B cell (primary cell): ENCODE measurements at places on chromosomes 11 and 22. TPM values are rescaled to one million over a fixed set of nuclear protein-coding genes. Genes with fewer than 3 reads are reported as not detected.

DNA sequence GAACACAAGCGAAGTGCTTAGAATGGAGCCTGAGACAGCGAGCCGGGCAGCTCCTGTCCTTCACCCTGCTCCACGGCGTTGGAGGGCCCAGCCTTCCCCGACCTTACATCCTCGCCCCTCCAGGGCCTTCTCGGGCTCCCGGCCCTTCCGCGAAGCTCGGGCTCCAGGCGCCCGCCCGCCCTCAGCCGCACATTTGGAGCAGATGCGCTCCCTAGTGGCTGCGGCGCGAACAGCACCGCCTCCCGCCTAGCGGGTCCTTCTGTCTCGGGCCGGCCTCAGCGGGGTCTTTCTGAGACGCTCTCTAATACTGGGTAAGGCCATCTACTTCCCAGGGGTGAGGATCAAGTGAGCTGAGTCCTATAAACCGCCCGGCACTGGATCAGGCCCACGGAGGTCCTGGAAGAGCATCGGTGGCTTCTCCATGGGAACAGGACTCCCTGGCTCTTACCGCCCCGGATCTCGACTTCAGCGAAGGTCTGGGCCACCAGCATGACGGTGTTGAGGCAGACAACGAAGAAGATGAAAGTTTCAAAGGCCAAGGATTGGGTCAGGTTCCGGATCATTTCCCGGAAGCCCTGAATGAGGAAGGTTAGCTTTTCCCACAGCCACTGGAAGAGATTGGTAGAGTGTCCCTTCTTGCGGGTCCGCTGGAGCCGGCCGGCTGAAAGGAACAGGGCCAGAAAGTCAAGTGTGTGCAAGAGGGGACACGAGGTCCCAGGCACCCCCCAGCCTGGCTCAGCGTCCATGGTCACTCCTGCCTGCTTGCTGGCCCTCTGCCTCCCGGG, 3.7 kb downstream of the CATSPER1 start:
- H3K4me3 ChIP-seq = no peak overlapping the region
- H3K4me1 ChIP-seq = peaks cover 7% of the 10 kb centered on the region
- no peaks in the 10 kb centered on the region for H3K36me3 ChIP-seq
- H3K27ac ChIP-seq = no peak overlapping the region

DNA sequence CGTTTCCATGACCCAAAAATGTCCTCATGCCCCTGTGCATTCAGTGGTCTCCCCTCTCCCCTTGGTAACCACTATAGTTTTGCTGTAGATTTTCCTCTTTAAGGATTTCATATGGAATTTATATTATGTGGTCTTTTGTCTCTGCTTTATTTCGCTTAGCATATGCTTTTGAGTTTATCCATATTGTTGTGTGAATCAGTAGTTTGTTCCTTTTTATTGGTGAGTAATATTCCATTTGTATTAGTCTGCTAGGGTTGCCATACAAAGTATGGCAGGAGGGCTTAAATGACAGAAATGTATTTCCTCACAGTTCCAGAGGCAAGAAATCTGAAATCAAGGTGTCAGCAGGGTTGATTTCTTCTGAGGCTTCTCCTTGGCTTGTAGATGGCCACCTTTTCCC, 3.5 kb downstream of the ZNF74 start:
- H3K27ac ChIP-seq = no peak overlapping the region
- peaks cover 9% of the 10 kb centered on the region for H3K36me3 ChIP-seq
- no peak overlapping the region for H3K4me3 ChIP-seq
- H3K27me3 ChIP-seq = no peaks in the 10 kb centered on the region

GRCh38 chr11:8913961-8914660, 3.1 kb downstream of the AKIP1 start:
- H3K36me3 ChIP-seq = peaks cover under 1% of the 10 kb centered on the region
- no peaks in the 10 kb centered on the region for H3K27me3 ChIP-seq
- peak overlapping the region; percentile 15 for H3K27ac ChIP-seq

- H3K27ac ChIP-seq = peak within 1 kb of the TSS; percentile 46
- no peaks in the 10 kb centered on the region for H3K27me3 ChIP-seq
- peak; percentile 54 for DNase-seq
- peak within 1 kb of the TSS; percentile 67 for H3K4me3 ChIP-seq
- no peaks in the 10 kb centered on the region for H3K36me3 ChIP-seq
These were observed at the start of gene PLAAT3 for GRCh38 chr11:63614136-63614671. Gene PLAAT3, minus strand, starts transcription at chr11:63614433. Its CDS starts 419 bp downstream, at chr11:63614014.

GRCh38 chr11:61918251-61918937, 1.0 kb upstream of the RAB3IL1 start:
- no peaks in the 10 kb centered on the region for H3K36me3 ChIP-seq
- H3K4me1 ChIP-seq = peaks cover 11% of the 10 kb centered on the region
- DNase-seq = peak; percentile 10
- H3K27me3 ChIP-seq = peaks cover 51% of the 10 kb centered on the region

GRCh38 chr22:24068717-24069297, 57.7 kb downstream of the CABIN1 start:
- no peak overlapping the region for H3K27ac ChIP-seq
- peaks cover 51% of the 10 kb centered on the region for H3K4me1 ChIP-seq
- H3K36me3 ChIP-seq = peaks cover 36% of the 10 kb centered on the region
- no peaks in the 10 kb centered on the region for H3K27me3 ChIP-seq
- no peak for DNase-seq
- no peak overlapping the region for H3K4me3 ChIP-seq

ALX4 gene
- not detected in 2 replicates for polyA plus RNA-seq

DNA sequence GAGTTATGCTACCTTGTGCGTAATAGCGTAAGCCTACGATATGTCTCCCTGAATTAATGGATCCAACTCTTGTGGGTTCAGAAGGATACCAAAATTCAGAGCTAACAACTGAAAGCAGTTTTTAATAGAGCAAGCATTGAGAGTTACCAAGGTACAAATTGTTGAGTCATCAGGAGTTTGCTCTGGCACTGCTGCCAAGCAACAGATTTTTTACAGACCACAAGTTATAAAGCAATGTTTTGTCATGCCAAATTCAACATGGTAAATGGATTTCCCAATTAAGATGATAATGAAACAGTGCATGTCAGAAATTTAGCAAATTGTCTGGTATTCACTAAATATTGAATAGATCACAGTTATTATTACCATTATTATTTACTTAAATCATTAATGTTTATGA, 295.6 kb downstream of the NELL1 start:
- H3K27me3 ChIP-seq = no peaks in the 10 kb centered on the region
- H3K36me3 ChIP-seq = no peaks in the 10 kb centered on the region
- H3K4me3 ChIP-seq = no peak overlapping the region
- H3K27ac ChIP-seq = no peak overlapping the region
- DNase-seq = no peak

NXPE2 gene
- not detected in 2 replicates for polyA plus RNA-seq

SBF1 gene
- polyA plus RNA-seq = 110 and 123 TPM in 2 replicates

GRCh38 chr22:23579870-23580575, at the start of gene IGLL1:
Gene IGLL1, minus strand, starts transcription at chr22:23580290. Its CDS starts 100 bp downstream, at chr22:23580190.
- H3K4me3 ChIP-seq = no peak within 1 kb of the TSS
- H3K27me3 ChIP-seq = peaks cover 23% of the 10 kb centered on the region
- peaks cover 38% of the 10 kb centered on the region for H3K4me1 ChIP-seq
- no peak within 1 kb of the TSS for H3K27ac ChIP-seq
- H3K36me3 ChIP-seq = no peaks in the 10 kb centered on the region

DNA sequence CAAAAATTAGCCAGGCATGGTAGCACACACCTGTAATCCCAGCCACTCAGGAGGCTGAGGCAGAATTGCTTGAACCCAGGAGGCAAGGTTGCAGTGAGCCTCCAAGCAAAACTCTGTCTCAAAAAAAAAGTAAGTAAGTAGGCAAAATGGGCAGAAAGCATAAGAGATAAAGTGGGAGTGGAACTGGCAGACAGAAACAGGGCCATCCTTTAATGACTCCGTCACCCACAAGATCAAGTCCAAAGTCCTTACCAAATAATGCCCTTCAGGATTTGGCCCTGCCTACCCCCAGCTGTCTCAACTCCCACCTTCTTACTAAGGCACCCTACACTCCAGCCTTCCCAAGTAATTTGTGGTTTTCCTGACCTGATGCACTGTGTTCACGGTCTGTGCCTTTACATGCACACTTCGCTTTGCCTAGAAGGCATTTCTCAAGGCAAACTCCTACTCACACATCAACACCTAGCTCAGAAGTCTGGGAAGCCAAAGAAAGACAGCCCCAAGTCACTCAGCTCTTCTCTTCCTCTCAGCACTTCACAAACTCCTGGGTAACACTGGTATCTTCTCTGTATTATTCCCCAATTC, 6.1 kb downstream of the MAPK1 start:
- no peaks in the 10 kb centered on the region for H3K27me3 ChIP-seq
- H3K36me3 ChIP-seq = peaks cover 3% of the 10 kb centered on the region
- DNase-seq = no peak
- H3K27ac ChIP-seq = no peak overlapping the region
- H3K4me3 ChIP-seq = no peak overlapping the region

DNA sequence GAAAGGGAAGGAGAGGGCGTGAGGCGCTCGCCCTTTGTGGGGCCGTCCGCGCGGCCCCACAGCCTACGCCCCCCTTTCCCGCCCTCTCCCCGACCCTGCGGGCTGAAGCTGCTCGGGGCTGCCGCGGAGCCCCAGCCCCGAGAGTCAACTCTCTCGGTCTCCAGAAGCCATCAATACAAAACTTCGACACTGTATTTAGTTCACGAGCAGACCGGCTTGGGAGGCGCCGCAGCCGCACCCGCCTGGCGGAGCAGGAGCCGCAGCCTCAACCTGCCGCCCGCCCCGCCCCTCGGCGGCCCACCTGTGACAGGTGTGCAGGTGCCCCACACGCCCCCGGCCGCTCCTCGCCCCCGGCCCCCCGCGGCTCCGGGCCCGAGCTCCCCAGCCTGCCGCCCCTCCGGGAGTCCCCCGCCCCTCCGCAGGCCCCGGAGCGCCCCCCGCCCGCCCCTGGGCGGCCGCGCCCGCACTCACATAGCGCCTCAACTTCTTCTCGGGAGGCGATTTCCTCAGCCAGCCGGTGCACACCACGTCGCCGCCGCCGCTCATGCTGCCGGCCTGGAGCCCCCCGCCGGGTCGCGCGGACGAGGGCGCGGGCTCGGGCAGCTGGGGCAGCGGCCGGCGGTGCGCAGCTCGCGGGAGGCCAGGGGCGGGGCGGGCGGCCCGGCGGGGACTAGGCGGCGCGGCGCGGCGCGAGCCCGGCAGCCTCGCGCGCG, at the start of gene GAB2:
Gene GAB2, minus strand, starts transcription at position 646 of the 713 bp plus-strand sequence. Its CDS starts 100 bp downstream, at position 546.
- no peaks in the 10 kb centered on the region for H3K36me3 ChIP-seq
- peak within 1 kb of the TSS; percentile 71 for H3K4me3 ChIP-seq
- DNase-seq = no peak
- no peaks in the 10 kb centered on the region for H3K27me3 ChIP-seq
- peaks cover 58% of the 10 kb centered on the region for H3K4me1 ChIP-seq

- no peaks in the 10 kb centered on the region for H3K36me3 ChIP-seq
- no peak overlapping the region for H3K27ac ChIP-seq
- no peaks in the 10 kb centered on the region for H3K27me3 ChIP-seq
- no peak overlapping the region for H3K4me3 ChIP-seq
These were observed 48.4 kb upstream of the MUC15 start for GRCh38 chr11:26620282-26621045.

GRCh38 chr11:65381716-65382032, 772 bp downstream of the SLC25A45 start:
- peaks cover 33% of the 10 kb centered on the region for H3K4me1 ChIP-seq
- no peaks in the 10 kb centered on the region for H3K27me3 ChIP-seq
- H3K4me3 ChIP-seq = peak overlapping the region; percentile 61

NELL1 gene
- not detected in 2 replicates for polyA plus RNA-seq

DNA sequence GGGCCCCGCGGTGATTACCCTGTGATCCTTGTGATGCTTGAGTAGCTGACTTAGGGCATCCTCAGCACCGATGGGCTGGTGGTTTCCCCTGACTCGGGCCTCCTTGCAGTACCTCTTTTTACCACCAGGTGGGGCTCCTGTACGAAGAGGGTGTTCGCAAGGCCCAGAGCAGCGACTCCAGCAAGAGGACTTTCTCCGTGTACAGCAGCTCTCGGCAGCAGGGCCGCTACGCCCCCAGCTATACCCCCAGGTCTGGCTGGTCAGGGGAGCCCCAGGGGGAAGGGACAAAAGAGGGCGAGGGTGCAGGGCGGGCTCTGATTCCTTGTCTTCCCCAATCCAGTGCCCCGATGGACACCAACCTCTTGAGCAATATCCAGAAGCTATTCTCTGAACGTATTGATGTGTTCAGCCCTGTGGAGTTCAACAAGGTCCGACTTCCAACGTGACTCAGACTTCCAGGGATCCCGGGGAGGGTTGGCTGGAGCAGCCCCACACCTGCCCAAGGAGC, 1.3 kb upstream of the TM7SF2 start:
- peaks cover 37% of the 10 kb centered on the region for H3K4me1 ChIP-seq
- no peaks in the 10 kb centered on the region for H3K36me3 ChIP-seq
- peak; percentile 95 for DNase-seq
- no peaks in the 10 kb centered on the region for H3K27me3 ChIP-seq

DEPDC7 gene
- 0.07 TPM in 1 of 2 replicates, not detected in the other for polyA plus RNA-seq

DNA sequence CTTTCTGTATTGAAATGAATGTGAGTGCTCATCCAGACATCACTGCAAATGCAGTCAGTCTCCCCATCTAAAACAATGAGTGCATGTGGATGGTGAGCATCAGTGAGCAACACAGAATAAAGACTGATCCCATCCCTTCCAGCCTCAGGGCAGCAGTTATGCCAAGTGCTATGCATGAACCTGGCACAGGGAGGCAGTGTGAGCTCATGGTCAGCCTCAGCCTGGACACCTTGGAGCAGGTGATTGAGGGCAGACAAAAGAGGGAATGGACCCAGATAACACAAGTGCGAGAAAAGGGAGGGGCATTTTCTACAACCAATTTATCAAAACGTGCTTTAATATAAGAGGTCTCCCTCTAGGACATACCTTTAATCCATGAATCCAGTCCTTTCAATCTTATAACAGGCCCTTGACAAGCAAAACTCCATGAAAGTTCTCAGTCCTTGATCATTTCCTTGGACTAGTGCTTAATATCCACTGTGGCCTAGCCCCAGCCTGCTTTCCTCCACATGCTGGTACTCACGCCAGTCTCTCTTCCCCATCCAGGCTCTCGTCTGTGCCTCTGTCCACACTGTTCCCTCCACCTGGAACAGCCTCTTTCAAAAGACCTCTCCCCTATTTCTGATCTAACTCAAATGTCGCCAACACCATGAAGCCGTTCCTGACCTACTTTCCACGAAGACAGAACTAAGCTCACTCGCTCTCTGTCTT, 50.5 kb upstream of the LRRC55 start:
- H3K36me3 ChIP-seq = no peaks in the 10 kb centered on the region
- no peak overlapping the region for H3K27ac ChIP-seq
- no peak overlapping the region for H3K4me3 ChIP-seq
- no peaks in the 10 kb centered on the region for H3K4me1 ChIP-seq

DNA sequence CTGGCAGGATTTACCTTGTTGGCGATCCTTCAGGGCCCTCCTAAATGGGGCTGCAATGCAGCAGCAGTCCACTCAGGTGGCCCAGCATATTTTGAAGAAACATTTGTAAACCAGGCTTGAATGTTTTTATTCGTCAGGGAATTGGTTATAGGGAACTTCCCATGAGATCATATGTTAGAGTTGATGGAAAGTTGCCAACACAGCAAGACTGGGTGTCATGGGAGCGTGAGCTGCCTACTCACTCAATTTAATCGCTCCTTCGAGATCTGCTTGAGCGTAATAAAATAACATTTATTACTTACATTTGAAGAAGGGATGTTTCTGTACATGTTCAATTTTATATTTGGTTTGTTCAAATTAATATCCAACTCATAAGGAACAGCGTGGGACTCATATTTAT, 19.4 kb downstream of the OR2AT4 start:
- no peaks in the 10 kb centered on the region for H3K36me3 ChIP-seq
- no peaks in the 10 kb centered on the region for H3K27me3 ChIP-seq
- no peak for DNase-seq
- no peaks in the 10 kb centered on the region for H3K4me1 ChIP-seq
